ENCODE measurements at places on chromosomes 5 and 9.

- DNase-seq: no peak
Observed at GRCh38 chr5:168712280-168712924, 133.2 kb upstream of the PANK3 start.

- no peak for DNase-seq
Observed at GRCh38 chr9:16202914-16203728, 650.3 kb downstream of the CCDC171 start.

DNA sequence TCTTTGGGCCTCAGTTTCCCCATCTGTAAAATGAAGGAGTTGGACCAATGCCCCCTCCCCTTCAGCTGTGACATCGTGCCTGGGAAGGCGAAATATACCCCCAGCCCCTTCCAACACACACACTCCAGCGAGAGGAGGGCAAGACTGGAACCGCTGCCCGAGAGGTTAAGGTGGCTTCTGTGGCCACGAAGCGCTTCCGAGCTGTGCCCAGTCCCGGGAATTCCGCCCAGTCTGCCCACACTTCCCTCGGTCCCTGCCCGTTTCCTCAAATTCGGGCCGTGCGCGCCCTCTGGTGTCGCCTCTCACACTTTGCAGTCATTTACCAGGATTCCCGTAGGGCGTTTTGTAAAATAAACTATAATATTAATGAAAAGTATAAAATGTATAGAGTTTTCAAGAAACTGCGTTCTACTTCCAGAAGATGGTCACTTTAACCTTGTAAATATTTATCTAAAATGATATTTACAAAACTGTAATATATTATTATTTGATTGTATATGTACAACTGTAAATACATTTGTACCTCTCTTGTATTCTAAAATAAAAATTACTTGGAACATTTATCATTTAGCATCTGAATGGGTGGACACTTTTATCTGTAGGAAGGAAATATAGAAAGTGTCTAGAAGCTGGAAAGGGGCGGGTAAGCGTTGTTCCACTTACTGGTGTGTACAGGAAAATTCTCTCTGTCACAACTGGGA, 11.0 kb upstream of the EXOSC2 start:
- DNase-seq: peak; percentile 72

- no peak for DNase-seq
Observed at GRCh38 chr9:79184831-79185230, 386.9 kb upstream of the TLE4 start.

DNA sequence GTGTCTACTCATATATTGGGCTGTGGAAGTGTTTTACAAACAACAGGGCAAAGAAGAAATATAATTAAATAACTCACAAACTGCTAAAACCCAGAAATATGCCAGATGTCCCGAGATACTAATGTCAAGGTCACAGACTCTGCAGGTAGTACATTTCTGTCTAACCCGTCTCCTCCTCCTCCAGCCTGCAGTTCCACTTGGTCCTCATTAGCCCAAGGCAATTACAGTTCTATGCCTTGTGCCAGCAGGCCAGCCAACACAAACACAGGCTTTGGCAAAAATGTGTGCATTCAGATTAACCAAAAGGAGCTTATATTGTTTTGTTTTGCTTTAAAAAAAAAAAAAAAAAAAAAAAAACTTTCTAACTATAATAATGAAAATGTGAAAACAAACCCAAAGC, 148.8 kb downstream of the MYO10 start:
- no peak for DNase-seq

DNA sequence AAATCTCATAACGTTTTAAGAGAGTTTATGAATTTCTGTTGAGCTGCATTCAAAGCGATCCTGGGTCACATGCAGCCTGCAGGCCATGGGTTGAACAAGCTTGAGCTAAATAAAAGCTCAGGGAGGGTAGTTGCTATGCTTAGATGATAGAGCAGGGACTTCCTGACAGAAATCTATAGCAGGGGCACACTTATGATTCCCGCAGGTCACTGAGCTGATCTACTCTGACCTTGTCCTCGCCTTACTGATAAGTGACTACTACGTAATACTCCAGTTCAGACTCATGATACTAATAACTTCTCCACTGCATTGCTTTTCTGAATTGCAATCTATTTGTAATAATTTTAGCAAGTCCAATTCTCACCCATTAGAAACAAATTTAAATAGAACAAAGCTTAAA, 90.9 kb downstream of the NFIB start:
- no peak for DNase-seq

GRCh38 chr9:70589571-70590314, 175.3 kb upstream of the KLF9 start:
- no peak for DNase-seq

GRCh38 chr9:34328500-34328986, 525 bp downstream of the KIF24 start:
- DNase-seq: no peak

- DNase-seq: no peak
Observed at GRCh38 chr9:131312822-131313770, 23.6 kb downstream of the PLPP7 start.

- DNase-seq: no peak
Observed at GRCh38 chr9:17025281-17025680, 109.6 kb upstream of the CNTLN start.

GRCh38 chr9:81113453-81114124, 575.8 kb downstream of the TLE1 start:
- no peak for DNase-seq

DNA sequence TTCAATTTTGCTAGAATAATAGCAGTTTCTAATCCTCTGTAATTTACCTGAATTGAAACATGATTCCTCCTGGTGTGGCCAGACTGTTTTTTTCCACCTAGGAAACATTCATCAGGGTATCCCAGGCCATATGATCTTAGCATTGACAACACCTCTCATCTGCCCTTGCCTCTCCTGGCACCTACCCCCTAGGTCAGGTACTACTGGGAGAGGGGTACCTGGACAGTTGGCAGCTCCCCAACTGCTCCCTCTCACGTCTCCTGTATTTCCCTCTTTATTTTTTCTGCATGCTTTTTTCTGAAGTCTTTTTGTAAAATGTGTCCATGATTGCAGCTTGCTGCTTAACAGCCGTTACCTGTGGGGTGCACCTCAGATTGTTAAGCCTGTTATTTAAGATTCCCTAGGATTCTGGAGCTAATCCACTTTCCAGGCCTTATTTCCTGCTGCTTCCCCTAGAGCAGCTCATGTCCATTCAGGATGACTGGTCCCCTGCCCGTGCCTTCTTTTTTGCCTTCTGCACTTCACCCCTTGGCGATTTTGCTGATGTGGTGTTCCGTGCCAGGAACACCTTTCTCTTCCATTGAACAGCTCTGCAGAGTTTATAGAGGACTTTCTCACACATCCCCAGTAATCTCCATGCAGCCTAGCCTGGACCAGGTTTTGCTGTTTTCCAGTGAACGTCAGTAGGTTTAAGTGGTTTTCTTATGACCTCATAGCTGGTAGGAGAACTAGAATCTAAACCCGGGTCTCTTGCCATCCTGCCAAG, 33.6 kb downstream of the SNX30 start:
- DNase-seq: peak; percentile 11

DNA sequence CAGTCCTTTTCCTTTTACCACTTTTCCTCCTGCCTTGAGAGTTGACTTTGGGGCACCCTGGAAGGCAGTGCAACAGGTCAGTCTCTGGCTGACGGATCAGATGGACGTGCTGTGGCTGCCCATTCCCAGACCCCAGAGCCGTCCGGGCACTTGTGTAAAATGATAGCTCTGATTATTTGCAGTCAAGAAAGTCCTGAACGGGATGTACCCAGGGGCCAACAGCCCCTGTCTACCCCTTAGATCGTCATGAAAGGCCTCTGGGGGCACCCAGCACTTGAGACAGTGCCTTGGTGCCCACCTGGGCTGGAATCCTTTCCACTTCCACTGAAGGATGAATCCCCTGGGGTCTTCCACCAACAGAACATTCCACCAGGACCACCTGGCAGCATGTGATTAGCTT, 17.7 kb upstream of the ANGPTL2 start:
- DNase-seq: no peak

DNA sequence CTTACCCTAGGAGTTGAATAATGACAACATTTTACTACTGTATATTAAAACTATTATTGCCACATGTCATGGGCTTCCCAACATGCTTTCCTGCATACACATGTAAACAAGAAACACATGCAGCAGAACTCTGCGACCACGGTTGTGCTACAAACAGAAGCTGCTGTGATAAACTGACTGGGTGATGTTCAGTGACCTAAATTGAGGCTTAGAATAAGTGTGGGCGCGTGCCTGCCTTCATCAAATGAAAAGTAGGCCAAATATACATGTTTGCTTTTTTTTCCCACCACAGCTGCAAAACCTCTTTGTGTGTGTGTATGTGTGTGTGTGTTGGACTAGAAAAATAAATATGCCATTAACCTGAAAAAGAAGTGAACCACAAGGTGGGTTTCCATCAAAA, 1202.1 kb downstream of the PTPRD start:
- no peak for DNase-seq

DNA sequence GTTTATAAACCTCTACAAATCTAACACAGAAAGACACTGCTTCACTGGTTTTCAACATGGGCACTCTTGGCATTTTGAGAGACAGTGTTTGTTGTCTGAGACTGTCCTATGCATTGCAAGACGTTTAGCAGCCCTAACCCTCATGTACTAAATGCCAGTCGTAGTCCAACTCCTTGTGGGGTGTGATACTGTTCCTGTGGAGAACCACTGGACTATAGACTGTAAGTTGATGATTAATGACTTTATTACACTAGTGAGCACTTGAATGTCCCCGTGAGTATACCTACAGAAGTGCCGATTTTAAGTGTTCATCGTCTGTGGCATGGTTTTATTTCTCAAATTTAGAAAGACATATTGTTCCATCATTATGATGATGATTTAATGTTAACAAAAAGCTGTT, 46.2 kb downstream of the RECK start:
- no peak for DNase-seq

- DNase-seq: no peak
Observed at GRCh38 chr5:173835661-173836060, 52.5 kb upstream of the CPEB4 start.

GRCh38 chr9:25350011-25350410, 328.2 kb downstream of the TUSC1 start:
- DNase-seq: no peak

DNA sequence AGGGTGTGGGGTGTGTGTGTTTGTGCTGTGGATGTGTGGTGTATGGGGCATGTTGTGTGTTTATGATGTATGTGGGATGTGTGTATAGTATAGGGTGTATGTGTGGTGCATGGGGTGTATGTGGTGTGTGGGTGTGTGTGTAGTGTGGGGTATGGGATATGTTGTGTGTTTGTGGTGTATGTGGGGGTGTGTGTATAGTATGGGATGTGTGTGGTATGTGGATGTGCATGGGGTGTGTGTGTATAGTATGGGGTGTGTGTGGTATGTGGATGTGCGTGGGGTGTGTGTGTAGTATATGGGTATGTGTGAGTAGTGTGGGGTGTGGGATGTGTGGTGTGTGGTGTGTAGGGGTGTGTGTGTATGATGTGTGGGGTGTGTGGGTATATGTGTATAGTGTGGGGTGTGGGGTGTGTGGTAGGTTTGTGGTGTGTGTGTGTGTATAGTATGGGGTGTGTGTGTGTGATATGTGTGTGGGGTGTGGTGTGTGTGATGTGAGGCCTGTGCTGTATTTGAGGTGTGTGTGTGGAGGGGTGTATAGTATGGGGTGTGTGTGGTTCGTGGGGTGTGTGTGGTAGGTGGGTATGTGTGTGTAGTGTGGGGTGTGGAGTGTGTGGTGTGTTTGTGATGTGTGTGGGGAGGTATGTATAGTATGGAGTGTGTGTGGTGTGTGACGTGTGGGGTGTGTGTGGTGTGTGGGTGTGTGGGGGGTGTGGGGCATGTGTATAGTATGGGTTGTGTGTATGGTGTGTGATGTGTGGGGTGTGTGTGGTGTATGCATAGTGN, 10.5 kb downstream of the ECSCR start:
- no peak for DNase-seq

DNA sequence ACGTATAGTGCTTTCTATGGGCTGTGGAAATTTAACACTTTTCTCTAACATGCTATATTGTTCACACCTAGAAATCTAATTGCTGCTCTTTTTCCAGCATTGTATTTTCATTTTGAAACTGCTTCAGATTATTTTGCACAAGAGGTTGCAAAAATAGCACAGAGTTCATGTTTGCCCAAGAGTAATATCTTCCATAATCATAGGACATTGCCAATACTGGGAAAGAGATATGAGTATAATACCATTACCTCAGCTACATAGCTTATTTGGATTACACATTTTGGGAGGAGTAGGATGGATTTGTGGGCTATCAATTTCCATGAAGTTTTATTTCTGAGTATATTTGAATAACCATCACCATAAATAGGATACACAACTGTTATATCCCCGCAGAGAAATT, 717.1 kb downstream of the CDH9 start:
- no peak for DNase-seq

- DNase-seq: no peak
Observed at GRCh38 chr5:139263536-139263935, 30.0 kb upstream of the MATR3 start.

GRCh38 chr9:113536166-113536482, 72.6 kb downstream of the RGS3 start:
- no peak for DNase-seq

DNA sequence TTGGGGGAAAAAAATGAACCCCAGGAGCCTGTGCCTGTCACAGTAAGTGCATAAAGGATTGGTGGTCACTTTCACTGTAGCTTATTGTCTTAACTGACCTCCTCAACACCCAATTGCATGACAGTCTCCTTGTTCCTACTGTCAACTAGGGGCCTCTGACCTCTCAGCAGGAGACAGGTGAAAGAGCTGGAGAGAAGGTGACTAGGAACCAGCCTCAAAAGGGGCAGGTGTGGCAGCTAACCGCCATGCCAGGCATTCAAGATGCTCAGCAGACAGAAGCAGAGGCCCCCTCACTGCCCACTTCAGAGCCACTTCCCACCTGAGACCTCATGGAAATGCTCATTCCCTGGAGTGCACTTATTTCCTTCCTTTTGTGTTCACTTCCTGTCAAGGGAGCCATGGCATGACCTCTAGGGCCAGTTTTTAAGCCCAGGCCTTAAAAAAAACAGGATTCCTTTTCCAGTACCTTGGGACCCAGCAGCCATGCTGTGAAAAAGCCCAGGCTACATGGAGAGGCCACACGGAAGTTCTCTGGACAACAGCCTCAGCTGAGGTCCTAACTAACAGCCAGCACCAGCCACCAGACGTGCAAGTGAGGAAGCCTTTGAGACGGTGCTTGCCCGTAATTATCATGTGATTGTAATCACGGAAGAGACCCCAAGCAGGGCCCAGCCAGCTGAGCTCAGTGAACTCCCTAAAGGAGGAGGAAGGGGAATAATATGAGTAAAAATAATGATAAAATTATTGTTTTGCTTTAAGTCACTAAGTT, 74.9 kb downstream of the NSUN2 start:
- no peak for DNase-seq

DNA sequence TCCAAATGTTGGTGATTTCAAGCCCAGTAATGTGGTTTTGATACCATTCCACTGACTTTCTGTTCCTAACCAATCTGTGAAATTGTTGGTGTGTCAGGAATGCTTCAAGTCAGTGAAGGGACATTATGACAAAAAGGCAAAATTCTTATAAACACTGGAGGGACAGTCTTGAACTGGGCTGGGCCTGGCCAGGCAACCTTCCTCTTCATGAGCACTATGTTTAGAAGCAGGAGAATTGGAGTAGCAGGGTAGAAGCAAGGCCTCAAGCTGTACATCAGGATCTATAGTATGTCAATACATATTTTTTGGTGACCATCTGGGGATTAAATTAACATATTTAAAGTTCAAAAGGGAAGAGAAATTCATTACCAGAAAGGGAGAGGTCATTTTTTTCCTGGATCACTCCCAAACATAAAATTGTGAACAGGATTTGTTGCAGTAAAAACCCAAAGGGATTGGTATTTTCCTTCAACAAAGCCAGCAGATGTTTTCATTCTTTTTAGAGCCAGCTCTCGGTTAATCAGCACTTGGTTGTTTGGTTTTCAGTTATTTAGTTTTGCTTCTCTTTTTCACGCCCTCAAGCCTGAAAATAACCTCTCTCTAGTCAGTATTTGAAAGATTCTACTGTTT, 77.9 kb upstream of the PIK3R1 start:
- DNase-seq: no peak
